ENCODE measurements at places on chromosomes 2 and 18.
A peak's percentile ranks its signal among the peaks of the same experiment; 100 is the strongest.

DNA sequence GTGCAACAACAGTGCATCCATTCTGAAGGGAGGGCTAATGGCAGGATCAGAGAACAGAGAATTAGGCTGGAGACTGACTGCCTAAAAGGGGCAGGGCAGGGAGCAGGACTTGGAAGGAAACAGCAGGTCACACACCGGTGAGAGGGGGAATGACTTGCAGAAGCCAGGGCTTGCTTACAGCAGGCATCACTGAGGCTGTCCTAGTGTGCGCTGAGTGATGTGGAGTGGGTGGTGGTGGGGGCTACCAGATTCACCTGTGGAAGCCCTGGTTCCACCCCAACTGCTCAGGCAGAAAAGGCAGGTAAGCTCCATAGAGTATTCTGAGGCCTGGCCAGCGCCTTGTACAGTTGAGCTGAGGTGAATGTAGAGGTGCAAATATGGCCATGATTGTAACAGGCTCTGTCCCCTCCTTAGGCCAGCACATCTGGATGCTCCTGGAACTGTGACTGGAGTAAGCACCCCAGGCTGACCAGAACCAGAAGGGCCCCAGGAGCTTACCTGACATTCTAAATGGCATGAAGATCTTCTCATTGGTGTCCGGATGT, 49.4 kb downstream of the SFXN5 start:
- DNase-seq, result no peak

- no peak for DNase-seq
Observed at GRCh38 chr2:105460048-105460732, 61.3 kb upstream of the FHL2 start.

GRCh38 chr18:10239103-10239502, 215.3 kb upstream of the APCDD1 start:
- DNase-seq, result peak; percentile 56

DNA sequence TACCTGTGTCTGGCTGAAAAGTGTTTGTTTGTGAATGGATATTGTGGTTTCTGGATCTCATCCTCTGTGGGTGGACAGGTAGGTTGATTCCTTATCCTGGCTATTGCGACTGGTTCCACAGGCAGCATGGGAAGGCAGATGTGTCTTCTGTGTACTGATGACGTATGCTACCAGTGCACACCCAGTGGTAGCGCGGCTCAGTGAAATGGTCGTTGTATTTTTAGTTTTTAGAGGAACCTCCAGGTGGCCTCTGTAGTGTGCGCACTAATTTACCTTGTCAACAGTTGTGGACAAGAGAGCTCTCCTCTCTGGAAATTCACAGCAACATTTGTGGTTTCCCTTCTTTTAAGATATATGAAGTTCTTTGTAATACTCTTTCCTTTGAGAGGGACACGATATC, 52.5 kb downstream of the CCDC74A start:
- no peak for DNase-seq

DNA sequence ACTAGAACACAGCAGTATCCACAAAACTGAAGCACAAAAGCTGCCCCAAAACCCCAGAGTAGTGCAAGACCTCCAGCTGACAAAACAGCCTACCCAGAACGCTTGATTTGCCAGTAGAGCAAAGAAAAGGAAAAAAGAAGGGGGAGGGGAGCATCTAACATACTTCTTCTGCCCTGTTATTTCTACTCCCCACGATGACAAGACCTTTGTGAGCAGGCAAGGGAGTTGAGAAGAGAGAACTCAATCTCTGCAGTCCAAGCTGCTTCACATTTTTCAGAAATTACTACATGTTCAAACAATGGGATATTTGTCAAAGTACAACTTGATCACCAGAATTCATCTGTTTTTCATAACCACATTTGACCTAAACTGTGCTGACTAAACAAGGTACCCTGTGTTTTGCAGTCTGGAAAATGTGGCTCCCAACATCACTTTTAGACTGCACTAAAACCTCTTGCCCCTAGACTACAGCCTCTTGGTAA, 286.7 kb downstream of the EXOC6B start:
- DNase-seq, result peak; percentile 56

- DNase-seq, result no peak
Observed at GRCh38 chr2:12577091-12577490, 139.6 kb upstream of the TRIB2 start.

- DNase-seq, result no peak
Observed at GRCh38 chr18:48842259-48843061, 108.3 kb downstream of the SMAD7 start.

DNA sequence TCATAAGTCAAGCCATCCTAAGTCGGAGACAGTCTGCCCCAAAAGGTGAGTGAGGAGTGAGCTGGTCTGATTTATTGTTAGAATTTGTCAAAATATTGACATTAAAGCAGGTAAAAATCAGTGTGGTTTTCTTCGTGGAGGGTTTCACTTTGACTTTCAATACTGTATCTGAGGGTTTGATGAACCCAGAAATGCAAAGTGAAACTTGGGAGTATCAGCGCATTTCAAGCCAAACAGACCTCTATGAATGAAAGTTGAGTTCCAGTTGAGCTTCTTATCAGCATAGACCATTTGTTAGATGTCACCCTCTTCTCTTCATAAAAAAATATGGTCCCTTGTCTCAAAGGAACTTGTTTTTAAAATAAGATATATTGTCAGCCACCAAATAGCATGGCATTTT, 21.7 kb upstream of the CXCR4 start:
- no peak for DNase-seq

- no peak for DNase-seq
Observed at GRCh38 chr18:62505669-62506494, 16.9 kb upstream of the ZCCHC2 start.

DNA sequence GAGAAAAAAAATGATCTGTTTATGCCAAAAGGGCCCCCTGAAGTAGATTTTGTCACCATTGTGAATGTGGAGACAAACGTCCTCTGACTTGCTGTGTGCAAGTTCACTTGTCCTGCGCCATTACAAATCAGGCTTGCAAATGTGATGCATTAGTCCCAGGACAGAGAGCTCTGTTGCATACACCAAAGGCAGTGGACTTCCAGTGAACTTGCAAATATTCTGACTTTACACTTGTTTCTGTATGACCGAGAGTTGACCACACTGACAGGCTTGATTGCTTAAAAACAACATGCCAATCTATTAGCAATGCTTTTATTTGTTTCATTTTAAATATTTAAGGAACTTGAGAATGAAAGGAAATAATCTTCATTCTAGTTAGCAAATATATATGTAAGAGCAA, 293.2 kb downstream of the PLCL1 start:
- no peak for DNase-seq

DNA sequence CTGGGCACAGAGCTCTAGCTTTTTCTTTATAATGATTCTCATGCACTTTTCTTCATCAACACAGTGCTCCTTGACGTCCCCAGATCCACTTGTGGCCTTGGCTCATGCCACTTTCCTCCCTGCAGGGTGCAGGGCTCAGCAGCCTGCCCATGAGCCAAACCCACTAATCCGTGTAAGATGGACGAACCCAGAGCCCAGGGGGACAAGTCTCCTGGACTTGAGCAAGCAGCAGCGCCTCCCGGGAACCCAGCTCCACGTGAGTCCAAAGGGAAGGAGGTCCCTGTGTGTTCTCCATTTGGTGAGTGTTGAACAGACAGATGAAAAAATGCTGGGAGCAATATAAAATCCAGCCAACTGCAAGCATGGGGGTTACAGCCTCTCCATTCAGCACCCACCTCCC, 470.6 kb upstream of the HS6ST1 start:
- DNase-seq, result no peak

DNA sequence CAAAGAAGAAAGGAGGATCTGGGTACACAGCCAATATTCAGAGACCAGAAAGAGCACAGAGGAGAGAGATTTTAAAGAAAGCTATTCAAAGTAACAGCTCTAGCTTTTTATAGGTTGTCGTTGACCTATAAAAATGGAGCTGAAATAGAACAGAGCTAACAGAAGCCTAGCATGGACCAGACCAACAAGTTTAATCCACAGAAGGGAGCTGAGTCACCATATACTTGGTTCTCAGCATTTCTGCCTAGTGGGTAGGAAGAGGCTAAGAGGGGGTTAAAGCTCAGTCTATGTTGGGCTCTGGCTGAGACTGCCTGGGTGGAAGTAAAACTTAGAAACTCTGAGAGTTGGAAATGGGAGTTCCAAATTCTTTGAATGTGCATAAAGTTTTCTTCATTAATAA, 678.0 kb upstream of the CDH2 start:
- DNase-seq, result no peak

GRCh38 chr2:79857888-79858287, 345.0 kb downstream of the CTNNA2 start:
- DNase-seq, result no peak

DNA sequence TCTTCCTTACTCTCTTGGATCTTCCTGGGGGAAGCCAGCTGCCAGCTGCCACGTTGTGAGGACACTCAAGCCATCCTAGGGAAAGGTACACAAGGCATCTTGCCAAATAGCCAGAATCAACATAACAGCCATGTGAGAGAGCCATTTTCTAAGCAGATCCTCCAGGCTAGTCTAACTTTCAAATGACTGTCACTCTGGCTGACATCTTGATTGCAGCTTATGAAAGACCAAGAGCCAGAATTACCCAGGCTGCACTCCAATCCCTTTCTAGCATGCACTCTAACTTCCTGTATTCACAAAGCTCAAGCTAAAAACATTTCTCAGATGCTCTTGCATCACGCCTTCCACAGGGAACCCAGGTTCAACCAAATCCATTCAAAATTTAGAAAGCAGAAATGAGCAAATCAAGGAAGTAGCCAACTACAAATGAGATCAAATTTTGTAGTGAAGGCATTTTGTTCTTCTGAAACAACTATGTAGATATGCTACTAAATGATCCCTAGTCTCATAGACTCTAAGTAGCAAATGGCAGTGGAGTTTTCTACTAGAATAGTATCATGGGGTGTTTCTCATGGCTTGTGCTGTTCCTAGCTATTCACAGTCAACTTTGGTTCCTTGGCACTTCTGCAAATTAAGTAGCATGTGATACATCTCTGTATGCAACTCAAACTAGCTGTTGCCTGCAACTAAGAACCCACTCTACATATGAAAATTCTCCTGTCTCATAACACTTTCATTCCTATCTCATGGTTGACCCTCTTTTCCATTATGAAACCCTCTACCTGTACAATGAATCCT, 281.9 kb downstream of the ZEB2 start:
- DNase-seq, result no peak

DNA sequence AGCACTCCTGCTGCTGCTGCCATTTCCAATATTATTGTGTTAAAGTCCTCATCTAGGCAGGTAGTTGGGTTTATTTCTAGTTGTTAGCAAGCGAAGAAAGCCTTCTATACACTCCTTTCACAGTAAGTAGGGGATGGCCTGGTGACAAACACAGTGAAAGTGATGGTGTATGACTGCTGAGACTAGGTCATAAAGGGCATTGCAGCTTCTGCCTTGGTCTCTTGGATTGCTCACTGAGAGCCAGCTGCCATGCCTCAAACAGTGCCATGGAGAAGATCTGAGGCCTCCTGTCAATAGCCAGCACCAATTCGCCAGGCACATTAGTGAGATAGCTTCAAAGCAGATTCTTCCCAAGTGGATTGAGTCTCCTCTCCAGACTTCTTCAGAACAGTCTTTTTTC, 27.6 kb upstream of the MSTN start:
- no peak for DNase-seq

- no peak for DNase-seq
Observed at GRCh38 chr2:109423556-109424359, 190.0 kb downstream of the SEPTIN10 start.

GRCh38 chr2:44954447-44954888, 13.0 kb downstream of the SIX3 start:
- no peak for DNase-seq

GRCh38 chr2:200585730-200586643, at the start of gene AOX1:
Gene AOX1 (plus strand): TSS chr2:200586014. CDS start chr2:200586109, 95 bp downstream.
- peak; percentile 35 for DNase-seq

- no peak for DNase-seq
Observed at GRCh38 chr2:241759067-241759807, 17.4 kb upstream of the GAL3ST2 start.

- DNase-seq, result peak; percentile 53
Observed at GRCh38 chr2:98457045-98457696, 12.5 kb downstream of the INPP4A start.

DNA sequence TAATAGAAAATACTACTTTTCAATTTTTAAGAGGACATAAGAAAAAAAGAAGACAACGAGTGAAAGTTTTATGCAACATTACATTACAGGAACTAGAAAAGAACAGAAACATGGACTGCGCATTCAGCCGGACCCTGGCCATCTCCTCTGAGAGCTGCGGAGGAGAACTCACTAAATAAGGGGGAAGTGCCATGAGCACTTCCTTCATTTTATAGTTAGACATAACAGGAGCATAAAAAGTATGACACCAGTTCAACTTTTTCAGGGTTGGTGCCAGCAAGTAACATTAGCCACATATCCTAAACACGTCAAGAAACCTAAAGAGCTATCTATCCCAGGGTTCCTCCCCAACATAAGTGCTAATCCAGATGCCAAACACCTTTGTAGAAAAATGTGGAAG, 78.0 kb upstream of the SERTAD2 start:
- DNase-seq, result no peak

DNA sequence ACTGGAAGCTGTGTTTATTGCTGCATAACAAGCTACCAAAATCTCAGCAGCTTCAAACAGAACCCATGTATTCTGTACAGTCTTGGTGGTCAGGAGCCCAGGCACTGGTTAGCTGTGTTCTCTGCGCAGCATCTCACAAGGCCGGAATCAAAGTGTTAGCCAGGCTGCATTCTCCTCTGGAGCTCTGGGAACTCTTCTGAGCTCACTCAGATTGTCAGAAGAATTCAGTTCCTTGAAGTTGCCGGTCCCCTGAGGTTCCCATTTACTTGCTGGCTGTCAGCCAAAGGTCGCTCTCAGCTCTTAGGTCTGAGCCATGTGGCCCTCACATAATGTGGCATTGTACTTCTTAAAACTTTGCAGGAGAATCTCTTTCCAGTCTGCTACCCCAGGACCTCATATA, 123.6 kb upstream of the SMIM21 start:
- no peak for DNase-seq

GRCh38 chr2:134029418-134029817, 224.5 kb upstream of the MGAT5 start:
- no peak for DNase-seq

- no peak for DNase-seq
Observed at GRCh38 chr2:101003278-101003775, 1.2 kb downstream of the RPL31 start.

- no peak for DNase-seq
Observed at GRCh38 chr2:164456619-164457018, 164.7 kb downstream of the GRB14 start.

- DNase-seq, result no peak
Observed at GRCh38 chr2:105375001-105375561, 23.8 kb downstream of the FHL2 start.

- DNase-seq, result no peak
Observed at GRCh38 chr2:60066096-60066839, 487.2 kb downstream of the BCL11A start.

DNA sequence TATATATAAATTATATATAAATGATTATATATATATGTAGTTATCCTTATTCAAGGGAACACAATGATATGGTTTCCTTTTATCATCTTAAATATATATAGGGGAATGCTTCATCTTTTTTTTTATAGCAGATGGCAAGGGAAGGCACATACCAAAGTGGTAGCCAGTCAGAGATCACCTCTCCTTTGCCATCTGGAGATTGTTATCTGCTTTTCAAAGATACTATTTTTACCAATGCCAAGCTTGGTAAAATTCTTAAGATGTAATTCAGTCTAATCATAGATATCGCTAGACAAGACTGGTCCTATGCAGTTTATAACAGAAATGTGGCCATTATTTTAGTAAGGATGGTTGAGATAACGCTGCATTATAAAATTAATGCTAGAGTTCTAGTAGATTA, 64.7 kb upstream of the DSEL start:
- DNase-seq, result no peak

Data from HFF-Myc (cell line).